ENCODE measurements at places on chromosomes 7 and 10.

GRCh38 chr10:78777867-78778266 is 290.9 kb upstream of the ZMIZ1 start:
- DNase-seq = no peak

DNA sequence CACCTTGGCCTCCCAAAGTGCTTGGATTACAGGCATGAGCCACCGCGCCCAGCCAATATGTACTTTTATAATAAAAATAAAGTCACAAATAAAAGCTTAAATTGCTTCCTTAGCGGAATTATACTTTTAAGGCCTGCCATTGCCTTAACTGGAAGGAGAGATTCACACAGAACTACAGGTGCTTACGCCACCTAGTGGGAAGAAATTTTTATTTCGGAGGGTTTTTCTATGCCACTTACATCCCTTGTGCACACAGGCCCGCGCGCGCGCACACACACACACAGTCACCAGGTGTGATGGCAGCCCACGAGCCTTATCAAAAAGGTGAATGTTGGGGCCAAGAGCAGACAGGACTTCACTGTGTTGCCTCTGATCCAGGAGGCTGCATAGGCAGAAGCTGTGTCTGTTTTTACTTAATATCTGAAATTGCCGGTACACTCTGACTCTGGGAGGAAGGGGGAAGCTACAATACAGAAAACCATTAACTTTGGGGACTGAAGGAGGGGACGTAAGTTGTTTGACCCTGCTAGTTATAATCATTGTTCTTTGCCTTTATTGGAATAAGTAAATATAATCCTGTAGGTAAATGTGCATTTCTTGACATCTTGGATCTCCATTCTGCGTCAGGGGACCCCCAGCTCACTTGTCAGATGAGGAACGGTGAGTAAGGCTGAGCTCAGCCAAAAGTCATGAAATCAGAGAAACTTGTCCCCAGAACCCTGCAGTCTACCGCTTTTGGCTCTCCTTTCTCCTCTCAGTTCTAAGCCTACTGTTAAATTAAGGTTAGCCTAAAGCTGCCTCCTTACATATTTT is 87.1 kb downstream of the SLC16A9 start:
- DNase-seq = no peak

DNA sequence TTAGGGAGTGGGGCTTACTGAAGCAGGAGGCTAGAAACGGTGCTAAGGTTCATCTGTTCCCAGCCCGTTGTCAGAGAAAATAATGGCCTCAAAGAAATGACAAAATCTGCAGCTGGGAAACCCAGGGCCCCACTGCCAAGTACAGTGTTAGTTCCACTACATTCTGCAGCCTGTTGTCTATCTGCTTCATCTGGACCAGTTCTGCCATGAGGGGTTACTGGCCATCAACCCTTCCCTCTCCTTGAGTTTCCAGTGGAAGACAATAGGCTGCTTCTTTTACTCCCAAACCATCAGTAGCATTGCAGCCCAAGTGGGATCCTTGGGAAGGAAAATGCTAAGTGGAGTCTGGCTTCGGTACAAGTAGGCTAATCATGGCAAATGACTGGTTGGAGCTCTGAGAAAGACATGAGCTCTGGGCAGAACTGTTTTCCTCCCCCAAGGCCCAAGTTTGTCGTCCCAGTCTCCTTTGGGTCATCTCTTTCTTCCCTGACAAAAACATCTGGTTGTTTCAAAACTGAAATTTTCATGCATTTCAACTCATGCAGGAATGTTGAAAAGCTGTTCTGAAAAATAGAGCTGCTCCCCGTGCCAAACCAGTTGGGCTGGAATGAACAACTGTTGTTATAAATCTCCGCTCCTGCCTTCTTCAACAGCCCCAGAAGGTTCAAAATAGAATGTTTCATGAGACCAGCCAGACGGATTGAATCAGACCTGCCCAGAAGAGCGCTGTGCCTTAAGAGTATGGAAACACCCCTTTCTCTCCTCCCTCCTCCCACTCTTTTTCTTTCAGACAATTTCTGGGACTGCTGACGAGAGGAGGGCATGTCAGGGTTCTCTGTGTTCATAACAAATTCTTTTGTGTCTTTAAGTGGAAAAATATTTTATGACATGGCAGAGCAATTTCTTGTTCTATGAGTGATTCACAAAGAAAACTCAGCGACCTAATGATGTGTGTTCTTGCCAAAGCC is 116.6 kb downstream of the RAB18 start:
- DNase-seq = no peak

DNA sequence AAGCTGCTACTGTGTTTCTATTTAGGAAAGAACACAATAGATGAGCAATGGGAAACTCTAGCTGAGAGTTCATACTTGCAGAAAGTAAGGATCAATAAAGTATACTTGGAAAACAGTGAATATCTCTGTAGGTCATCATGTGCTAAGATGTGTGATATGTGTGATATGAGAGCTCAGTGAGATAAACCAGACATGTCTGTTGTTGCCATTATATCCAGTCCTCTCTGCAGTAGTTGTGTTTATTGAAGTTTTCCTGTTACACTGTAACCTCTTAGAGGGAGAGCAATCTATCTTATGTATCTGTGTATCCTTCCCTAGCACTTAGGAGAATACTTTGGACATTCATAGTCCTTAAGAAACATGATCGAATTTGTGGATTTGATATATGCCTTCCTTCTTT is 19.1 kb downstream of the TRUB1 start:
- no peak for DNase-seq

DNA sequence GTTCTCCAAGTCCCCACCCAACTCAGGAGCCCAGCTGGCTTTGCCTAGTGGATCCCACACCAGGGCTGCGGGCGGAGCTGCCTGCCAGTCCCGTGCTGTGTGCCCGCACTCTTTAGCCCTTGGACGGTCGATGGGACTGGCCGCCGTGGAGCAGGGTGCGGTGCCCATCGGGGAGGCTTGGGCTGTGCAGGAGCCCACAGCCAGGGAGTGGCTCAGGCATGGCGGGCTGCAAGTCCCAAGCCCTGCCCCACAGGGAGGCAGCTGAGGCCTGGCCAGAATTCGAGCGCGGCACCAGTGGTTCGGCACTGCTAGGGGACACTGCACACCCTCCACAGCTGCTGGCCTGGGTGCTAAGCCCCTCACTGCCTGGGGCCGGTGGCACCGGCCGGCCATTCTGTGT is 159.7 kb downstream of the ANKRD30A start:
- DNase-seq = no peak

DNA sequence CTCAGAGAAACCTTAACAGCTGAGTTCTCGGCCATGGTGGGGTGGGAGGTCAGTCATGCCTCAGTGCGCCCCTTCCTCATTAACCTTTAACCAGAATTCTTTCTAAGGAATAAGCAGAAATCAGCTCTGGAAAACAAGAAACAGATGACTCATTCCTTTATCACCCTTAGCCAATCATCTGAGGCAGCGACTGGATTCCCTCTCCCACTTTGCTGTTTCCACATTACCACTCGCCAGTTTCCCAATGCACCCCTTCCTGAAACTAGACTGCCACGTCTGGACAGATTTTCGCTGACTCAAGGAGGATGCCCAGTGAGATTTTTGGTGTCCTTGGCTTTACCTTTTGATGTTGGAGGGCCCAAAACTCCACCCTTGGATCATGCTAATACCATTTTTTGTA is 223.8 kb downstream of the PLXDC2 start:
- DNase-seq = no peak

- no peak for DNase-seq
These were observed 137.7 kb downstream of the PRPF18 start for GRCh38 chr10:13724484-13724883.

DNA sequence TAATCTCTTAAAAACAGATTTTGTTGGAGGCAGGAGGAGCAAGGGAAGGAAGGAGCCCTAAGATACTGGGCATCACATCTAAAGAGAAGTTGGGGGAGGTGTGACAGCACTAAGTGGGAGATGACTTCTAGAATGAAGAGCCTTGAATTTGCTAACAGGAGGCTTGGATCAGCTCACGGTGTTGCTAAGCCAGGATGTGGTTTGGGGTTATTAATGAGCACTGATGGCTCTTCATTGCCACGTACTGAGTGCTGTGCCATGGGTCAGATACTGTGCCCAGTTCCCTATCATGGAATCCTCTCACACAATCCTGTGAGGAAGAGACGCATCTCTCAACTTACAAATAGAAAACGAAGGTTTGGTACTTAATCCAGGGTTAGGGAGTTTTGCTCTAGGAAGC is 78.5 kb downstream of the C7orf25 start:
- no peak for DNase-seq

GRCh38 chr7:133551466-133551865 is 298.6 kb downstream of the EXOC4 start:
- no peak for DNase-seq

DNA sequence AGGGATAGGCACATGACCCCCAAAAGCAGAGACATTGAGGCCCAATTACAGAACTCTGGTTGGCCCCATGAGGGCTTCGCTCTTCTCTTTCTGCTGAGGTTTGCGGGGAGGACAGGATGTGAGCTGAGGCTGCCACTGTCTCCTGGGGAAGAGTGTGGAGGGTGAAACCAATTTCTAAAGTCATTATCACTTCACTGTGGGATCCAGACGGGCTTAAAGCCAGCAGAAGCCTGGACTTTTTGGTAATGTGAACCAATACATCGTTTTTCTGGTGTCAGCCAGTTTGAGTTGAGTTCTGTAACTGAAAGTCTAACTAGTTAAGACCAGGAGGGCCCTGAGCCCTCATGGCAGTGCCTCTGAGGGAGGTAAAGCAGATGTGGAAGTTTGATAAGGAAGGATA is 163.0 kb downstream of the MYOF start:
- no peak for DNase-seq

- no peak for DNase-seq
These were observed 891 bp upstream of the WAPL start for GRCh38 chr10:86522510-86522855.

- DNase-seq = no peak
These were observed 111.5 kb upstream of the AHR start for GRCh38 chr7:17186745-17187530.

DNA sequence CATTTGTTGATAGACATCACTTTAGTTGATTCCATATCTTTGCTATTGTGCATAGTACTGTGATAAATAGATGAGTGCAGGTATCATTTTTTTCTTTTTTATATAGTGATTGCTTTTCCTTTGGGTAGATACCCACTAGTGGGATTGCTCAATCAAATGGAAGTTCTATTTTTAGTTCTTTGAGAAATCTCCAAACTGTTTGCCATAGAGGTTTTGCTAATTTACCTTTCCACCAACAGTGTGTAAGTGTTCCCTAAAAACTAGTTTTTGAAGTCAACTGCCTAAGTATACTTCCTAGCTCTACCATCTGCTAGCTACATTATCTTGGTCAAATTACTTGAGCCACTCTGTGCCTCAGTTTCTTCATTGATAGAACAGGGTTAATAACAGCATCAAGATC is 31.5 kb upstream of the RSBN1L start:
- no peak for DNase-seq

GRCh38 chr7:100684534-100685042 is 9.5 kb downstream of the GIGYF1 start:
- no peak for DNase-seq

- DNase-seq = no peak
These were observed 204.7 kb downstream of the NXPH1 start for GRCh38 chr7:8638076-8638475.

DNA sequence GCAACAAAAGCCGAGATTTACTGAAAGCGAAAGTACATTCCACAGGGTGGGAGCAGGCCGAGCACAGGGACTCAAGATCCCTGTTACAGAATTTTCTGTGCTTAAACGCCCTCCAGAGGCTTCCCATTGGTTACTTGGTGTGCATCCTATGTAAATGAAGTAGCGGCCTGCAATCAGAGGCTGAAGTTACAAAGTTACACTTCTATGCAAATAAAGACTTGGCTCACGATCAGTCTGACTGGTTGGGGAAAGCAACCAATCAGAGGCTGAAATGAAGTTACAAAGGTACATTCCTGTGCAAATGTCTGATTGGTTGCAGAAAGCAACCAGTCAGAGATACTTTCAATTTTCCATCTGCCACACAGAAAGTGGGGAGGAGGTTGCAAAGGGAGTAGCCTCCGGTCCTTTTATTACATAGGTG is 4.1 kb downstream of the ACBD7 start:
- DNase-seq = peak; percentile 21

GRCh38 chr7:47888371-47889265 is 59.6 kb downstream of the PKD1L1 start:
- no peak for DNase-seq

DNA sequence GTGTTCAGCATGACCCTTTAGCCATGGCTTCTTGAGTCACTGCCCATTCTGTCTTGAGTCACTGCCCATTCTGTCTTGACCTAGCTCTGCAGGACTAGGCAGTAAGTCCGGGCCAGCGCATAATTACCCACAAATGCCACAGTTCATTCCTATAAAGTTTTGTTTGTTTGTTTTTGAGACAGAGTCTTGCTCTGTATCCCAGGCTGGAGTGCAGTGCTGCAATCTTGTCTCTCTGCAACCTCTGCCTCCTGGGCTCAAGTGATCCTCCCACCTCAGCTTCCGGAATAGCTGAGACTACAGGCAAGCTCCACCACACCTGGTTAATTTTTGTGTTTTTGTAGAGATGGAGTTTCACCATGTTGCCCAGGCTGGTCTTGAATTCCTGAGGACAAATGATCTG is 32.7 kb upstream of the TARP start:
- no peak for DNase-seq

GRCh38 chr10:131651674-131652437 is 249.0 kb upstream of the PPP2R2D start:
- no peak for DNase-seq

- DNase-seq = no peak
These were observed 155.3 kb upstream of the AKR1E2 start for GRCh38 chr10:4670737-4671136.

DNA sequence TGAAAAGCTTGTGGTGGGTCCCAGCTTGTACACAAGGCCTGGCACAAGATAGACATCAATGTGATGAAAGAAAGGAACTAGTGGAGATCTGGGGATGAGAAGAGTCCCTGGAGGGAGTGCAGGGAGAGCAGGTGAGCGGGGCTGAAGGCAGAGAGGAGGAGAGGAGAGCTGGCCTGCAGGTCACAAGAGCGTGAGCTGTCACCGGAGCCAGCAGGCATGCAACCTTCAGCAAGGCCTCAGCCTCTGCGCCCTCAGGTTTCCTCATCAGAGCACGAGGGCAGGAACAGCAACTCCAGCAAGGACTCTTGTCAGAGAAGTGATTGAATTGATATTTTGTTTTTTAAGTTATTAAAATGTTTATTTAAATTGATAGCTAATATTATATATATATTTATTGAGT is 188.6 kb downstream of the CXCL12 start:
- no peak for DNase-seq

DNA sequence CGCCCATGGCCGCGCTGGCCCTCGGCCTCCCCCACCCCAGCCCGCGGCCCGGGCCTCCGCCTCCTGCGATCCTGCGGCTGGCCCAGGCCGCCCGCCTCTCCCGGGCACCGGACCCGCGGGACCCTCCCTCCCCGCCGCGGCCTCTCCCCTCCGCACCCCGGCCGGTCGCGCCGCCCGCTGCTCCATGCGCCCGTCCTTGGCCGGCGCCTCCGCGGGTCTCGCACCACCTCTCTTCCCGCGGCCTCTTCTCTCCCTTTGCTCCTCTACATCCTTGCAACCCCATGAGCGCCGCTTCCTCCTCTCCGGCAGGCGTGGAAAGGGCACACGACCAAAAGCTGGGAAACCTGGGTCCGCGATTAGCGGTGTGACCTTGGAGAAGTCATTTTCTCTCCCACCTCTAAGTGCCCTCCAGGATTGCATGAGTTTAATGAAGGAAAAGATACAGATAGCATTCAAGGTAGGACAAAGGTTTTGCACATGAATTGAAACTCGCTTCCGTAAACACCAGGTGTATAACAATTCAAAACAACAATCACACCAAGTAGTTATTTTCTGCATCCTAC is 448 bp upstream of the SRPK2 start:
- peak; percentile 4 for DNase-seq
